ENCODE measurements at places on chromosomes 7 and 10.

DNA sequence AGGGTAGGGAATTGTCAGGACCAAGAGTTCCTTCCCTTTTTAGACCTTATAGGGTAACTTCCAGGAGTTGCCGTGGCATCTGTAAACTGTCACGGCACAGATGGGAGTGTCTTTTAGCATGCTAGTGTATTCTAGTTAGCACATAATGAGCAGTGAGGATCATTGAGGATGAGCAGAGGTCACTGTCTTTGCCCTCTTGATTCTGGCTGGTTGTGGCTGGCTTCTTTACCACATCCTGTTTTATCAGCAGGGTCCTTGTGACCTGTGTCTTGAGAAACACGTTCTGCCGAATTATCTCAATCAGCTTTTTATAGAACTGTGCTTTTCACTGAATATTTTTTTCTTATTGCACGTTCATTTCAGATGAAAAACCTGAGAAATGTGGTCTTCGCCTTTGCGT is 41.5 kb downstream of the MINPP1 start:
- peak; percentile 98 for DNase-seq

DNA sequence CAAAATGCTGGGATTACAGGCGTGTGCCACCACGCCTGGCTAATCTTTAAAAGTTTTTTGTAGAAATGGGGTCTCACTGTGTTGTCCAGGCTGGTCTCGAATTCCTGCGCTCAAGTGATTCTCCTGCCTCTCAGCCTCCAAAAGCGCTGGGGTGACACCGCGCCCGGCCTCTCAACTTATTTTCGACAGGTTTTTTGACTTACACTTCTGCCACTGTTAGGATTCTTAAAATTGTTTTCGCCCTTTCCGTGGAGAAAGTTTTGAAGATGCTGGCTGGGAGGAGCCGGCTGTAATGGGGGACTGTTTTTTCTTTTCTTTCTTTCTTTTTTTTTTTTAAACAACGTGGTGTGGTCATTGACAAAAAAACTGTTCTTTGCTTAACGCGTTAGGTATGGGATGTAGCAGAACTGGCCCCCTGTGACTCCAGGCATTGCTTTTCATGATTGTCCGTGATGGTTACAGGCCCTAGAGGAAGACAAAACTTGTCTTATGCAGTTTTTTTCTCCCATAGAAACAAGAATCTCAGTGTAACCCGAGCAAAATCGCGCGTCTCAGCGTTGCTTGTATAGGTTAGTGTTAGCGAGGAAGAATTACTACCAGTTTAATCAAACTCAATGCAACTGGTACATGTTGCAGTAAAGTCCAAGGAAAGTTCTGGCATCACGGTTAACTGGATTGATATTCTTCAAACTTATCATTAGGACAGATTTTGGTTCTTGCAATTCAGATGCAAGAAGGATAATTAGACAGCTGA is 72.2 kb downstream of the DAGLB start:
- DNase-seq = peak; percentile 32

- no peak for DNase-seq
Measured at GRCh38 chr10:78118591-78118990, 84.9 kb downstream of the RPS24 start.

DNA sequence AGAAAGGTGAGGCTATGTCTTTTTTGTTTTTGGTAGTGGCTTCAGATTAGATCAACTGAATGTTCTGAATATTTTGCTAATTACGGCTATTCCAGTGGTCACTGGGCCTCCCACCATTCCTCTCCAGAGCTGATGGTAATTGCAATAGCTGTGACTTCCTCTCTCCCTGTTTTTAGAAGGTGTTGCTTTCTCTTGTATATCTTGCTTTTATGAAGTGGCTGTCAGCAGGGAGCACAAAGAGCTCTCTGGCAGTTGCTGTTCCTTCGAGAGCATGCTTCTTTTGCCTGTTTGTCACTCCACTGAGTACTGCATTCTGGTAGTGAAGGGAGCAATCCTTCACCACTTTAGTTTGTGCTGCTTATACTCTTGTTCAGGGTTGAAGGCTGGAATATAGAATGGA is 133.3 kb downstream of the EXOC4 start:
- no peak for DNase-seq

DNA sequence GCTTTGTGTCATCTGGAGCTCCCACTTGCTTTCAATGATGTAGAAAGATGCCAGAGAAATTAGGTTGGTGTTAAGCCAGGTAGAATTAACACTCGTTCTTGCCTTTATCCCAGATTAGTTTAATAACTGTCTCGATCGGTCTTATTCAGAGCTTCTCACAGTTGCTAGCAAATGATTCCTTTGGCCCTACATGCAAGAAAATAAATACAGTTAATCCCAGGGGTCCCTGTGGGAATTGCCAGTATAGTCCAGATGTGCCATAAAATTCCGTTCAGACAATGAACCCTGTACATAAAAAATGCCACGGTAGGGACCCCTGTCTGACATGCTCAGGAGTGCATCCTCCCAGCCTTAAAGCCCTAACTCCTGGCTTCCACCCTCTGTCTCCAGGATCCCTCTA is 207.5 kb downstream of the ARHGAP12 start:
- no peak for DNase-seq

DNA sequence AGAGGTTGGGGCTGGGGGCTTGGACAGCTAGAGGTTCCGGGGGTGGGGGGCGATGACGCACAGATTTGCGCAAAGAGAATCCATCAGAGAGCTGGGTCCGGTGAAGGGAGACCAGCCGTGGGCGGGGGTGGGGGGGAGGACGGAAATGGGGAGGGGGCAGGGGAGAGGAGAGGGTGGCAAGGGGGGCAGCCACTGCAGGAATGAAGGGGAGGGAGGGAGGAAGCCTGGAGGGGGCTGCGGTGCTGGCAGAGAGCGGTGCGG is 1.2 kb upstream of the VGF start:
- DNase-seq = no peak

GRCh38 chr10:85177767-85178166 is 849.4 kb downstream of the CCSER2 start:
- no peak for DNase-seq

GRCh38 chr10:79084012-79084971 is 15.5 kb downstream of the ZMIZ1 start:
- peak; percentile 98 for DNase-seq

- no peak for DNase-seq
Measured at GRCh38 chr10:35347121-35347562, 10.8 kb downstream of the CCNY start.

- no peak for DNase-seq
Measured at GRCh38 chr7:68840991-68841390, 757.3 kb upstream of the AUTS2 start.

- DNase-seq = peak; percentile 77
Measured at GRCh38 chr10:21993360-21994001, 10.0 kb downstream of the DNAJC1 start.

GRCh38 chr10:89633484-89633883 is 11.6 kb downstream of the PANK1 start:
- DNase-seq = no peak

DNA sequence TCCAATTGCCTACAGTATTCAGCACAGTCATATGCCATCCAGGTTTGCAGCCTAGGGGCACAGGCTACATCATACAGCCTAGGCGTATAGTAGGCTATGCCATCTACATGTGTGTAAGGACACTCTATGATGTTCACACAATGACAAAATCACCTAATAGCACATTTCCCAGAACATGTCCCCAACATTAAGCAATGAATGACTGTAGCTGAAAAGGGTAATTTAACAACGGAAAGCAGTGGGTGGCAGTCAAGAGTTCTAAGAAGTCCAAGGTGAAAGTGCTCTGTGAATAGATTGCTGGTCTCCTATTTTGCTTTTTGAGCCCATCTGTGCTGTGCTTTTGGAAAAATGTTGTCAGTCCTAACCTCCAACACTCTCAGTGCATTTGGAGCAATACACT is 162.6 kb downstream of the KLF6 start:
- DNase-seq = peak; percentile 40

DNA sequence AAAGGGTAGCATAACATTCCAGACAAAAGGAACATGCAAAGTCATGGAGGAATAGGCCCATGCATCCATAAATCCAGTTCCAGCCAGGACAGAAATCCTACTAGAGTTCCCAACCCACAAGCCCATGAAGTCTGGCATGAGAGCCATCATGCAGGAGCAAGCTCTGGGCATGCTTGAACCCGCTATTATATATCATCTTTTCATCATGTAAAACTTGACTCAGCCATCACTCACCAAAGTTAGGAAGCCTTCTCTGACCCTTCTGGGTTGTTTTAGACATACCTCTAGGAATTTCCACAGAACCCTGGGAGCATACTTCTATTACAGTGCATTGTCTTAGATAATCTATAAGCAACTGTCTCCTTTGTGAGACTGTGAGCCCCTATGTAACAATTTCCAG is 293.0 kb upstream of the NPSR1 start:
- no peak for DNase-seq

GRCh38 chr10:114869520-114869892 is 47.9 kb downstream of the FHIP2A start:
- no peak for DNase-seq

DNA sequence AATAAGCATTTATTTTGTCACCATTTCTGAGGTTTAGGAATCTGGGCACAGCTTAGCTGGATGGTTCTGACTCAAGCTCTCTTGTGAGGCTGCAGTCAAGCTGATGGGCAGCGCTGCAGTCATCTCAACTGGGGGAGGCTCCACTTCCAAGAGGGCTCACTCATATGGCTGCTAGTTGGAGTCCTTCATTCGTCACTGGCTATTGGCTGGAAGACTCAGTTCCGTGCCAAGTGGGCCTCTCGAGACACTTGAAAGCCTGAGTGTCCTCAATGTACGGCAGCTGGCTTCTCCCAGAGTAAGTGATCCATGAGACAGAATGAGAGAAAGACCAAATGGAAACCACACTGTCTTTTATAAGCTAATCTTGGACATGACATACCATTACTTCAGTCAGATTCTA is 21.6 kb upstream of the COL13A1 start:
- no peak for DNase-seq

DNA sequence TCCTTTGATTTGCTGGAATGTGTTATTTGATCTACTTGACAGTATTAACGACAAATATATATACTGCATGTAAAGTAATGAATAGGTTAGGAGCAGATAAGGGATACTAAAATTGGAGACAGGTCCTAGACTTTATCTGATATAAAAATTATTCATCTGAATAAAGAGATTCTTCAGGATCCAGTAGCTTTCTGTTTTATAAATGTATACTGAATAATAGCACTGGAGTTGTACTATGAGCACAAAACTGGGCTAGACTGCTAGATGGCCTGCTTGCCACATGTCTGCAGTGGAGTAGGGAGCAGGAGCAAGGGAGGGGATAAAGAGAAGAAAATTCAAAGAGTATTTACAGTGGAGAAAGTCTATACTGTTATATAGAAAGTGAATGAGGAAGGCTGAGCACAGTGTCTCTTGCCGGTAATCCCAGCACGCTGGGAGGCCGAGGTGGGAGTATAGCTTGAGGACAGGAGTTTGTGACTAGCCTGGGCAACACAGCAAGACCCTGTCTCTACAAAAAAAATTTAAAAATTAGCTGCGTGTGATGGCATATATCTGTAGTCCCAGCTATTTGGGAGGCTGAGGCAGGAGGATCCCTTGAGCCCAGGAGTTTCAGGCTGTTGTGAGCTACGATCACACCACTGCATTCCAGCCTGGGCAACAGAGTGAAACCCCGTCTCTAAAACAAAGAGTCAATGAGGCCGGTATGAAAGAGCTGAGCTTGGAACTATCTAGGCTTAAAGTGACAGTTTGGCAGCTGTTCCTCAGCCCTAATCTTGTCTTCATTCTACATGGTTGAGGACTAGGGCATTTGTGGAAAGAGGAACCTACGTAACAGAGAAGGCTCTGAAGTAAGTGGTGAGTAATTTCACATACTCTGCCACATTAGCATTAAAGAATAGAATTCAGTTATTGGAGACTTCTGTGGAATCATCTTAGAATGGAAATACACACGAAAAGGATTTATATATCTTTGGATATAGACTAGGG is 41.8 kb downstream of the CD36 start:
- DNase-seq = peak; percentile 97

DNA sequence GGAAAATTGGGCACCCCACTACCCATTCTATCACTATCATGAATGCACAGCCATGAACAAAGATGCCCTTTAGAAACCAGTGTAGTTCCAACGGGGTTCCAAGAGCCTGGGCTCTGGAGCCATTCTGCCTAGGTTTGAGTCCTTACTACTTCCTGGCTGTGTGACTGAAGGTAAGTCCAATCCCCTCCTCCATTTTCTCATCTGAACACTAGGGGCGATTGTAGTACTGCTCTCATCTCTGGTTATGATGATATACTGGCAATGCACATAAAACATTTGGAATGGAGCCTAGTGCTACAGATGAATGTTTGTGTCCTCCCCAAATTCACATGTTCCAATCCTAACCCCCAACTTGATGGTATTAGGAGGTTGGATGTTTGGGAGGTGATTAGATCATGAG is 28.1 kb upstream of the CDH23 start:
- DNase-seq = peak; percentile 47

DNA sequence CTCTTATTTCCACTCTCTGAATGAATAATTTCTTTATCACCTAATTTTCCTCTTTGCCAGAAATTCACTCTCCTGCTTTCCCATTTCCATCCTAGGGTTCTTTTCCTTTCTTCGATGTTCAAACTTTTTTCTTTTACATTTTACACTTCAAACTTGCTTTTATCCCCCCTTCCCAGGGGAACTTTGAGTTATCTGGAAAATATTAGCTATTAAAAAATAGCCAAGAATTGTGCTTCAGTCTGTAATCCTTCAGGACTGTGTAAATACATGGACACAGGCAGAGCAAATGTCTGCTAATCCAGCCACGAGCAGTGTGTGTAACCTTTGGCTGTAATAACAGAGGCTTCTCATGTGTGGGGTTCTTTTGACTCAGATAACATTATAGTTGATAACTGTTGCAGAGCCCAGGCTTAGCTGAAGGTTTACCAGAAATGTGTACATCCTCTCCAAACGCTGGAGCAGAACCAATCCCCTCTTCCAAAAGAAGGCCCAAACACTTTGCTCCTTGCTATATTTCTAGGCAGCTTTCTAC is 4.6 kb downstream of the ASB4 start:
- DNase-seq = no peak

DNA sequence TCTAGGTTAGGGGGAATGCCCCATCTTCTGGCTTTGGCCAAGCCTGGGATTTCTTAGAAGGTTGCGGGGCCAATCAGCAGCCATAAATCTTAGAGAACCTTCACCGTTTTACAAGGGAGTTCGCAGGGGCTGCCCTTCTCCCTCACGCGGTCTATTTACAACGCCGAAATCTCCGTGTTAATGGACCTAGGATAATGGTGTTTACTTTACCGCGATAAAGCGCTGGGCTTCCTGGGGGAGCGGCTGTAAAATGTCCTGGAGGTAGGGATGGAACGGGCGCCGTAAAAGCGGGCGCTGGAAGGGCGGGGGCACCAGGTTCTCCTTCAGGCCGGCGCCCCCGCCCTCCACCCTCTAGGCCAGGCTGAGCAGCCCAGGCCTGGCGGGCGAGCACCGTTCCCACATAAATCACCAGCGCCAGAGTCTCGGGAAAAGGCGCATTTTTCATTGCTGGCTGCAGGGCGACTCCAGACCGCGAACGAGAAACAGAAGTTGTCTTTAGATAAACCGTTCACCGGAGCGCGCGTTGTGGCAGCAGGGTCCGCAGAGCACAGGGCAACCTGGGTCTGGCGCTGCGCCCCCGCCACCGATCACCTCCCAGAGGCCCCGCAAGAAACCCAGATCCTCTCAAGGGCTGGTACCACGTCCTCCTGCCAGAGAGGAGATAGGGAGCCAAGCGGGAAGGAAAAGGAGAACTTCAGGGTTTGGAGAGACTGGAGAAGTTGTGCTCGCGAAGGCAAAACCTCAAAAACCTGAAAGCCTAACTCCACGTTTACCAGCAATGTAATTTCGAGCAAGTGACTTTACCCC is 12.5 kb upstream of the NKX2-3 start:
- DNase-seq = peak; percentile 77

- DNase-seq = no peak
Measured at GRCh38 chr7:128151635-128152034, 89.4 kb upstream of the LEP start.

GRCh38 chr7:17624379-17624778 is 315.9 kb downstream of the SNX13 start:
- no peak for DNase-seq

All from OCI-M1 (cell line).